ENCODE measurements at places on chromosomes 6 and 20.

- no peak for DNase-seq
Measured at GRCh38 chr20:48433178-48433577, 394.6 kb downstream of the PREX1 start.

DNA sequence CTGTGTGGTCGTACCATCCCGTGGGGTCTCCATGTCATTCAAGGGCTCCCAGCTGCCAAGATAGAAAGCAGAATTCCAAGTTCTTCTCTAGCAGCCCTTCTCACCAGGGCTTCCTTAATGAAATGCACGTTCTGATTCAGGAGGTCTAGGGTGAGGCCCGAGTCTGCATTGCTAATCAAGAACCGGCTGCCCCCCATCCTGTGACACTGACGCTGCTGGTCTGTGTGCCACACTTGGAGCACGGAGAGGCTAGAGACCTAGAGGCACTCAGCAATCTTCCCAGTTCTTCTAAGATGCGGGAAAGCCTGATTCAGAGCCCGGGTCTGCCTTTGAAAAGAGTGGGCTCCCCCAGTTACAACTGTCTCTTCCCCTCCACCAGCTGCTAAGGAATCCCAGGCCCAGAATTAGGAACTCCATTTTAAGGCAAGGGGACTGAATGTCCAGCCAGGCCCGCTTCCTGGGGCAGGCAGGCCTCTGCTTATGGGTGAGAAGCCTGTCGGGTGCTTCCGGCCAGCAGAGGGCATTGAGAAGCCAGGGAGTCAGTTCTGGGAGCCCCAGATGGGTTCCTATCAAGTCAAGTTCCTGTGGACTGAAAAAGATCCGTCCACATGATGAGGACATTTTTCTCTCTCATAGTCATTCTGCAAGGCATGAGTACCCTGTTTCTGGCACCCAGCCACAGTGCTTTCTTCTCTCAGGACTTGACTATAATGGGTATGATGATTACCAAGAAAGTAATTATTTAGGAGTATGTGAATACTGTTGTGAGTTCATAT, 69.8 kb upstream of the RIN2 start:
- peak; percentile 52 for DNase-seq

DNA sequence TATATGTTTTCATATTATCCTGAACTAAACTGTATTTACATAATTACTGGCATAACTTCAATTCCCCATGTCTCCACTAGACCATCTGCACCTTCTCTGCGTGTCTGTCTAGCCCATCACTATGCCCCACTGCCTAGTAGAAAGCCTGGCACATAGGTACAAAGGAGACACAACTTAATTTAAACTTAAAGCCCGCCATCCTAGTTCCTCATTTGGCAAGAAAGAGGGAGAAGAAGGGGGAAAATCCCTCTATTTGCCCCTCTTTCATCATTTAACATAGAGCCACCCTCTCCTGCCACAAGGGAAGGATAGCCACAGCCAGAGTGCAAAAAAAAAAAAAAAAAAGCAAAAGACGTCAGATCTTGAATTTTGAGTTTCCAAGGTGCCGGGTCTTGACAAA, 1.8 kb downstream of the PKIG start:
- no peak for DNase-seq

DNA sequence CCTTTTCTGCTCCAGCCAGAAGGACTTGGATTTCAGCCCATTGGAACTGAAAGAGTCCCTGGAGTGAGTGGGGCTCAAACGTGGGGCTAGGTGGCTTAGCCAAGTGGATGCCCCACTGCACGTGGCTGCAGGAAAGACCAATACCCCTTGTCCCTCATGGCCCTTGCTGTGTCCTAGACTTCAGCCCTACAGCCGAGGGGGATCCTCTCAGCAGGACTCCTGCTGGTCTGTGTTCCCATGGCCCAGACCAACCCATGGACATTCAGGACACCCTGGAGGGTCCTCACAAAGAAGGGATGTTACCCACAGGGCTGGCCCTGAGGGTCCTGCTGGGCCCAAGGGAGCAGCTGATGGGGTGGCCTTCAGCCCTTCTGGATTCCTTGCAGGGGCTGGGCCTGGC, 30.0 kb upstream of the PHACTR3 start:
- no peak for DNase-seq

DNA sequence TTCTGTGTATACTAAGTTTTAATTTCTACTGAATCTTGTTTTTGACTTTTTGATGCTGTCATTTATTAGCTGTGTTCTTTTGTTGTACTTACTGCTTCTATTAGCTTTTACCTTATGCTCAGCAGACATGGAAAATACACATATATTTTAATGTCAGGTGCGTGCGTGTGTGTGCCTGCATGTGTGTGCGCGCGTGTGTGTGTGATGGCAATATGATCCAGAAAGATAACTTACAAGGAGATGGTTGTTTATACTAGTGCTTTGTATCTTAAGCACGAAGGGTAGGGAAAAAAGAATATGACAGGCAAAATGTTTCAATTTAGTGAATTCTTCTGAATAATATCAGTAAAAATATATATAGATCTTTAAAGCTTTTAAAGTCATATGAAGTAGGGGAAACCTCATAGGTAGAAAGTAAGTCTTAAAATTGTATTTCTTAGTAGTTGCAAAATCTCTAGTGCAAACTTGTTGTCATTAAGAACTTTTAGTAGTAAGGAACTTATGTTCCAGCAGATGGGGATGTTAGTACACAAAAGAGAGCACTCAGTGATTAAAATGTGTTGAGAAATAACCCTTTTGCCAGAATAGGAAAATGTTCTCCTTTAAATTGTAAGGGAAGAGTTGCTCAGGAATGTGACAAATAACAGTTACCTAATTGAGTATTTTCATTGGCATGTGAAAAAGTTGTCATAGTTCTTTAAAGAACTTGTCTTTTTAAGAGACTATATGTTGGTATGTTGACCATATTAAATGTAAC, 13.2 kb downstream of the QKI start:
- peak; percentile 64 for DNase-seq

- peak; percentile 66 for DNase-seq
Measured at GRCh38 chr6:122799916-122800686, 11.0 kb downstream of the SMPDL3A start.

GRCh38 chr6:154280521-154280920, 76.1 kb downstream of the IPCEF1 start:
- no peak for DNase-seq

DNA sequence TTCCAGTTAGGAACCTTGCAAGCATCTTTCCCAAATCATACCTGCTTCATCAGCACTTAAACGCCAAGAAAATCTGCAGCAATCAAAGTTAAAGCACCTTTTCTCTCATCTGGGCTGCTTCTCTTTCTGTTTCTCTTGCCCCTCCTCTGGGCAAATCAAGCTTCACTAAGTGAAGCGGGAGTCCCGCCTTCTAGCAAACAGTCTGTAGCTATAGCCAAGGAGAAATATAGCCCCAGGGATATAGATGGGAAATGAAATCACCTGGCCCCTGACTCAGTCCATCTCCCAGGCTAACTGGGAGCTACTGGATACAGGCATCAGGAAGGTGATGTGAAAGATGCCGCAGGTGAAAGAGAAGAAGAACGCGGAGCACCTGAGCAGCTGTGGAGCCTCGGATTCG, 481.9 kb downstream of the C6orf118 start:
- peak; percentile 47 for DNase-seq

DNA sequence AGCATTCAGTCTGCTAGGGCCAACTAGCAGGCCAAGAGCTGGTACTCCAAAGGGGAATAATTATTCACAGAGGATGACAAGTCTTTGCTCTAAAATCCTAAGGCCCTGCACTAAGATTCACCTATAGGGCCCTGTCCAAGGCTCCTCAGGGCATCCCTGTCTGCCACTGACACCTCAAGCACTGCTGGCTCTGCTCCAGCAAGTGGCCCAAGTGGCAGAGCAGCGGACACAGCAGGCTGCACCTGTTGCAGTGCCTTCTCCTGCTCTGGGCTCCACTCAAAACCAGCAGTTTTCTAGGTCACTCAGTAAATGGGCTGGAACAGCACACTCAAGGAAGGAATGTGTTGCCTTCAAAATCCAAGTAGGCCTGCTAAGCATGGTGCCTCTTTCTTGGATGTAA, 36.4 kb upstream of the SMOC2 start:
- DNase-seq = no peak

GRCh38 chr6:63346217-63346835, 26.5 kb upstream of the LGSN start:
- DNase-seq = no peak

- no peak for DNase-seq
Measured at GRCh38 chr6:91816335-91816734, 1229.5 kb upstream of the MAP3K7 start.

- peak; percentile 53 for DNase-seq
Measured at GRCh38 chr20:1185316-1185741, 548 bp upstream of the TMEM74B start.

Measured in NCI-H69 (cell line).